ENCODE measurements at places on chromosomes 2 and 18. TPM values are rescaled to one million over a fixed set of nuclear protein-coding genes. Genes with fewer than 3 reads are reported as not detected.

Gene NBAS
- total RNA-seq = 29.7 TPM

GRCh38 chr2:203453858-203454451 lies 81.1 kb downstream of the RAPH1 start:
- no peak for DNase-seq

GRCh38 chr18:76209597-76209996 lies 285.4 kb downstream of the ZNF516 start:
- no peak for DNase-seq

DNA sequence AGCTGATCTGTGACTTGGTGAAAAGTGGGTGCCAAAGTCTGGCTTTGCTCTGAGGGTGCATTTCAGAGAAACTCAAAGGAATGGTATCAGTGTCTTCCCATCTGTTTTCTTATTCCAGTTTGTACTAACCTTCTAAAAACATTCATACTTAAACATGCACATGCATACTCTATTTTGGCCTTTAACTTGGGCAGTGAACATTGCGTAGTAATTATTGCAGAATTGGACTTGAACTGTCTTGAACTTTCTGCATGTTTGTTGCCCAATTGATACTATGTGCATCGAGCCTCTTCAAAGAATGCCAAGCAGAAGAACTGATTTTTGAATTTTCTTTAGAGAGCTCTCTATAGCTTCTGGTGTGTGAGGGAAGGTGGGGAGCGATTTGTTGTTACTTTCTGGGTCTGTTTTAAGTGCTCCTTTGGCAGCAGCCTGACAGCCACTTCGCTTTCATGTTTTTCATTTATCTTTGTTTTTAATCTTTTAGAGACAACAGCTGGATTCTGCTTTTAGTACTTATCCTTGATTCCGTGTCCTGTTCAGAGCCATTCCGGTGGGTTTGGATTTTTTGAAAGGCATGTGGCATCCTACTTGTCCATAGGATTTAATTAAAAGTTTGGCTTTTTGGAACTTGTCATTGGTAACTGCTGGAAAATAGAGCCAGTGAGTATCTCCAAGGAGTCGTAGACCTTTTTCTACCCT lies 159.2 kb downstream of the RAPGEF4 start:
- DNase-seq = no peak
